NCI-H2171 treated with DMSO at 0.1 percent for 48 hours (cell line): ENCODE measurements at places on chromosomes 3 and 15.

GRCh38 chr3:136142592-136142991 is 53.5 kb downstream of the MSL2 start:
- peak; percentile 14 for DNase-seq

- DNase-seq = no peak
Observed at GRCh38 chr3:125141596-125142419, 70.7 kb downstream of the SLC12A8 start.

- DNase-seq = no peak
Observed at GRCh38 chr3:40258555-40258954, 51.0 kb upstream of the EIF1B start.

GRCh38 chr15:90845201-90845949 is 23.0 kb upstream of the FURIN start:
- peak; percentile 28 for DNase-seq

GRCh38 chr3:101898752-101899169 is 49.4 kb downstream of the NFKBIZ start:
- DNase-seq = no peak

DNA sequence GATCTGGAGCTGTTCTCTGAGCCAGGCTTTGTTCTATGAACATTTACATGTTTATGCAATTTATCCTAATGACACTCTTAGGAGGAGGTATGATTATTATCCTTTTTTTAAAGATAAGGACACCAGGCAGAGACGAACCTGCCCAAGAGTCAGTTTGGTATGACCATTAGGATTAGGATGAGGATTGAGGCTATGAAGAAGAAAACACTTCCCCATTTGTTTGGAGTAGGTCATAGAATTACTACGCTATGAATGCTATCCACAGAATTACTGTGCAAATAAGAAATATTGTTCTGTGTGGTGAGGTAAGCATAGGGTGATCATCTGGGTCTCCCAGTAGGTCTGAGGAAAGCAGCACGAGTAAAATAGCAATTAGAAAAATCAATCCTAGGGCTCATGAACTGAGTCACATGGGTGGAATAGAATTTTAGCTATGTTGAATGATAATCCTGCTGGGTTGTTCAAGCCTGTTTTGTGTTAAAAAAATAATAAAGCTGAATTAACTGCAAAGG is 23.9 kb downstream of the EIF4E3 start:
- no peak for DNase-seq

DNA sequence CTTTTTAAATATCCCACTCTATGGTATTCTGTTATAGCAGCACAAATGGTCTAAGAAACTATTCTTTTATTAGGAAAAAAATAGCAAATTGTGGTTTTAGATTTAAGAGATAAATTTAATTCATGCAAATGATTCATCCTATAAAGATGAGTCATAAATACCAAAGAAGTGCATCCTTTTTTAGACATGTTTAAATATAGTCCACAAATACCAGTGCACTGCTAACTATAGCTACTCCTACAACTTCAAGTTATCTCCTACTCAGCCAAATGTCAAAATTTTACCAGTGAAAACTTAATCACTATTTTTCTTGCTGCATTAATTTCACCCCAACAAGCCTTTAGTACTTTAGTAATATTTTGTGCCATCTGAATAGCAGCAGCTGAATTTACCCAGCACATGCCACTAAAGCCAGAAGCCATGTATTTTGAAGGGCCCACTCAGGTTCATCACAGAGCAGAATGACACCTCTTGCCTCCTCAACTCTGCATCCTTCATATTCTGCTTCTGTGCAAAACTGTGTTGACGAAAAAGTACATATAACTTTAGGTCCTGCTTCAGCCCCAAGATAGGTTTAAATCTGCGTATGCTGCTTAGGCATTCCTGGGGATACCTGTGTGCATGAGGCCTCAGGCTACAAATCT is 24.9 kb downstream of the CX3CR1 start:
- no peak for DNase-seq

- DNase-seq = peak; percentile 18
Observed at GRCh38 chr3:158769952-158770740, 31.7 kb upstream of the MFSD1 start.

- DNase-seq = no peak
Observed at GRCh38 chr3:156787926-156788663, 38.1 kb upstream of the LEKR1 start.
